ENCODE measurements at places on chromosomes 2 and 18.

- no peak for DNase-seq
Measured at GRCh38 chr2:227397562-227397961, 9.8 kb upstream of the SCYGR1 start.

DNA sequence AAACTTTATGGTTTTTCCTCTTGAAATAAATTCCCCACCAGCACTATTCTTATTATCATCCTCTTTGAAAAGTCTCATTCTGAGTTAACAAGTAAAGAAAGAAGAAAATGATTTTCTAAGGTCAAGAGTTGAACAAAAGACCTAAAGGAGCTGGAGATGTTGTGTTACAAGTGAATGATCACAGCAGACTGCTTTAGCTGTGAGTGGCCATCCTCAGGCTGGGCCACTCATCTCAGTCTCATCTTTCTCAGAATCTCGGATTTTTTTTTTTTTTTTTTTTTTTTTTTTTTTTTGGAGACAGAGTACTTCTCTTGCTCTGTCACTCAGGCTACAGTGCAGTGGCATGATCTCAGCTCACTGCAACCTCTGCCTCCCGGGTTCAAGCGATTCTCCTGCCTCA, 133.3 kb downstream of the CDH2 start:
- DNase-seq: no peak

DNA sequence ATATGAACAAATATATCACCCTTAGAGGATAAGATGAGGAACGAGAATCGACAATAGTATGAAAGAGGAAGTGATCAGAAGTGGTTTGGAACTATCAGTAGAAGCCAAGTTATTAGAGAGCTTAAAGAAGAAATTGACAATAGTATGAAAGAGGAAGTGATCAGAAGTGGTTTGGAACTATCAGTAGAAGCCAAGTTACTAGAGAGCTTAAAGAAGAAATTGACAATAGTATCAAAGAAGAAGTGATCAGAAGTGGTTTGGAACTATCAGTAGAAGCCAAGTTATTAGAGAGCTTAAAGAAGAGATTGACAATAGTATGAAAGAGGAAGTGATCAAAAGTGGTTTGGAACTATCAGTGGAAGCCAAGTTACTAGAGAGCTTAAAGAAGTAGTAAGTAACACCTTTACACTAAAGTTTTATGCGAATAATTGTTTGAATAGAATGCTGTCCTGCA, 175.5 kb downstream of the ZNF407 start:
- no peak for DNase-seq

DNA sequence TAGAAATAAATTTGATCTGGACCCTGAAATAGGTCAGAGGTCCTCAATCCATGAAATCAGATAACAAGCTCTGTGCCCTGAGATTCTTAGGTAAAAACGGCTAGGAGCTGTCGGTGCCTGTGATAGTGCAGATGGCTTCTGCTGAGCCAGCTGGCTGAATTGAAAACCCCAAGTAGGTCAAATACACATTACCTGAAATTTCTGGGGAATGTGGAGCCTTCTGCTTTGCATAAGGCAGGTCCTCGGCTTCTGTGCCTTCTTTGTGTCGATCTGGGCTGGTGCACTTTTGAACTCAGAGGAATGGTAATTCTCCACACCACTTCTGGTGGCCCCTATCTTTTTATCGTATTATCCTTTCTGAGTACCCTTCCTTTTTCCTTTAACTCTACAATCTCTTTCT, 66.6 kb downstream of the CNTNAP5 start:
- no peak for DNase-seq

- no peak for DNase-seq
Measured at GRCh38 chr2:37779611-37780386, 108.4 kb upstream of the CDC42EP3 start.

DNA sequence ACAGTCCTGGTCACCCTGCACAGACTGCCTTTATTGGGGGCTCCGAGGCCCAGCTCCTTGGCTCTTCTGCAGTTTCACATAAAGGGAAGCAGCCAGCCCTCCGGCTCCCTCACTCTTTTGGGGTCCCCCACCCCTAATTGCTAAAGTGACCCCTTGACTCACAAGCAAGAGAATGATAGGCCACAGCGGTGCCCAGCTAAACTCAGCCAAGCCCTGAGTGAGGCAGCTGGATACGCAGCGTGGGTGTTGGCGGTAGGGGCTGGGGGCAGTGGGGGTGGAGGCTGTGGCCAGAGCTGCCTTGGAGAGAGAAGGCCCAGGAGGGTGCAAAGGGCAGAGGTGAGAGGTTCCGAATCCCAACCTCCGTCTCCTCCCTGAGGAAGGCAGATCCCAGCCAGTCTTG, 25.5 kb upstream of the ALPP start:
- no peak for DNase-seq

DNA sequence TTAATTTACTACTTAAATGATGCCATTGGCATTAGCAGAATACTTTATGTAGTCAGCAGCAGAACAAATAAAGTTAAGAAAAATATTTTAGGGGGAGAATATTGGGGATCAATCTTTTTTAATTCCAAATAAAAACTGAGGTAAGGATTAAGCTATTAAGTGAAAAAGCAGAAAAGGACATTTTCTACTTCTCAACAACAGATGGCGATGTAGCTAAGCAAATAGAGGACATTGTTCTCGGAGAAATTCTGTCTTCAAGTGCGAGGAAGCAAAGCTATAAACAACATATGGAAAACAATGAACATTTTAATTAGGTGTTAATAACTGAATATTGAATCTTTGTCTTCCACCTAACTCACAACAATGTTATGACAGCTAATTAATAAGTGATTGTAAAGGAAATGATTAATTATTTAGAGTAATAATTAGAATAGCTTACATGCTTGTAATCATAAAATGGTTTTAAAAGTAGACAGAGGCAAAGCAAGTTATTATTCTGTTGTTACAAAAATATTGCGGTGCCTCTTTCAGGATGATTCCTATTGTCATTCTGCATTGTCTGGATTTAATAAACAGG, 32.9 kb upstream of the CCDC93 start:
- peak; percentile 48 for DNase-seq

DNA sequence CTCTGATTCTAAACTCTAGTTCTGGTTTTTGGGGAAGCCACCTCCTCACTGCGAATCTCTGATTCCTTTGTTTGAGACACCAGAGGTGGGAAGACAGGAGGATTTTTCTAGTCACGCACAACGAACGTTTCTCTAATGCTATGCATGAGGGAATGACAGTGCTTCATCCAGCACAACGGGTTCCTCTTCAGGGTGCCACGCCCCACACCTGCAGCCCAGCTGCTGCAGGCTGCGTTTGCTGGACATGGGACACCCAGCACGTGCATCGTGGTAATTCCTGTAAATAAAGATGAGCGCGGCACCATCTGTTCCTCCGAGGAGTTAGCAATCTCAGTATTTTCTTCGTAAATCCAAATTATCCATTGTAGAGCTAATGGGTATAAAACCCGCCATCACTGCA, 37.5 kb upstream of the TPO start:
- no peak for DNase-seq

GRCh38 chr2:99708231-99708630, 218.4 kb upstream of the REV1 start:
- DNase-seq: no peak

GRCh38 chr2:128473175-128474035, 154.7 kb upstream of the HS6ST1 start:
- no peak for DNase-seq

GRCh38 chr2:133655610-133656009, 87.3 kb upstream of the NCKAP5 start:
- no peak for DNase-seq

GRCh38 chr2:45153121-45153520, 143.9 kb upstream of the SIX2 start:
- DNase-seq: no peak

DNA sequence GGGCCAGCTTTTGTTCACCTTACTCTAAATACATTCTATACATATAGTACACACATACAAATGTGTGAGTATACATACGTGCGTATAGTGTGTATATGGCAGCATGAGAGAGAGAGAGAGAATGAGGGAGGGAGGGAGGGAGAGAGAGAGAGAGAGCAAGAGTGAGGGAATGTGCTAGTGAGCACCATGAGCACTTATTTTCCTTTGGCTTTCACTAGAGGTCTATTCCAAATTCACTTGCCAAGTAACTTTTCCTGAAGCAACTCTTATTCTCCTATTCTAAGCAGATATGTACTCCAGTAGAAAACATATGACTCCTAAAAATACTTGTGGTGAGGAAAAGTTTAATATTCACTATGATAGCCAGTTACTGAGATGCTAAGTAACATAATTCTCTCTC, 85.7 kb downstream of the COBLL1 start:
- DNase-seq: no peak

DNA sequence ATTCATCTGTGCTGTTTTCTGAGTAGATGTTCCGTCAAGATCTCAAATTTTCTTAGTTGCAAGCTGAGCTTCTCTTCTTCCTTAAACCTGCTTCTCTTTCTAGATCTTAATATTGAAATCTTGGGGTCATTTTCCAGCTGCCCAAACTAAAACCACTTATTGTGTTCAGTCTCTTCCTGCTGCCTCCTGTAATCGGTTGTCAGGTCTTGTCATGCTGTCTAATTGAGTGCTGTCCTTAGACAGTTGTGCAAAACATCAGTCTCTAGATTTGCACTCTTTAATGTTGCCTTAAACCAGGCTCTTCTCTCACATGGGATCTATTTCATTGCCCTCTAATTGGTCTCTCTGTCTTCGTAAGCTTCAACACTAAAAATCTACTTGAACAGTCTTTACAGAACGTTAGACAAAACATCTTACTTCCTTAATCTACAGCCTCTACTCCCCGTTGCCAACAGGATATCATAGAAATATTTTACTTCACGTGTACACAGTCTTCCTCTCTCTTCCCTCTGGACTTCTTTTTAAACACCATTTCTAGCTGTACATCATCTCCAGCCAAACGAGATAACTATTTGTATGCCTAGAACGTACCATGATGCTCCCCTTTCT, 34.9 kb downstream of the GPD2 start:
- no peak for DNase-seq

DNA sequence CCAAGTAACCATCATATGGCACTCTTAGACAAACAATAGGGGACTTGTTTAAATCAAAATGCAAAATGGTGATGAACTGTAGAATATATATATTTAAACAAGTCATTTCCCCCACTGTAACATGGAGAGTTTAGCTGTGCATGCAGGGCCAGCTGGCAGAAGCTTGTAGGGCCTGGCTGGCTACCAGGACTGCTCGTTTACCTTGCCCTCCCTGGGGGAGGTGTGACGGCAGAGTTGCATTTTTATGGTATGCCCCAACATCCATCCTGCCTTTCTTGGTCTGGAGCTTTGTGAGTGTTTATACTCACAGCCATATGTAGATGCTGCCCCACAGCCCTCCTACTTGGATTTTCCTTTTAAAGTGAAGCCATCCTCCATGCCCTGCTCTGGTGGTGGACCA, 101.7 kb upstream of the ZFP36L2 start:
- no peak for DNase-seq

- DNase-seq: peak; percentile 20
Measured at GRCh38 chr2:138846216-138846821, 66.1 kb upstream of the NXPH2 start.

DNA sequence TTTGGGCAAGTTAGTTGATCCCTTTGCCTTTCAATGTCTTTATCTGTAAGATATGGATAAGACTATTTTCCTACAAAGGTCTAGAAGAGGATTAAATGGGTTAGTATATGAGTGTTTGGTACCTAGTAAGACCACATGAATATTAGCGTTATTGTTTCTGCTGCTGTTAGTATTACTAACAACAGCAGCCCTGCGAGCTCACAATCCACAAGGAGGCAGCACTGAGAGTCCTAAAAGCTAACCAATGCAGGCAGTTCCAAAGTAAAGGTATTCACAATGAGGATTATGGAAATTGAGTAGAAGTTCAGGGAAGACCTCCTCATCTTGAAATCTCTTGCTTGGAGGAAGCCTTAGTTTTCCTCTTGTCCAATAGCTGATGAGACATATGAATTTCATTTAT, 248.9 kb downstream of the TDRD15 start:
- DNase-seq: no peak

GRCh38 chr2:69659941-69660483, 16.5 kb upstream of the AAK1 start:
- DNase-seq: no peak

DNA sequence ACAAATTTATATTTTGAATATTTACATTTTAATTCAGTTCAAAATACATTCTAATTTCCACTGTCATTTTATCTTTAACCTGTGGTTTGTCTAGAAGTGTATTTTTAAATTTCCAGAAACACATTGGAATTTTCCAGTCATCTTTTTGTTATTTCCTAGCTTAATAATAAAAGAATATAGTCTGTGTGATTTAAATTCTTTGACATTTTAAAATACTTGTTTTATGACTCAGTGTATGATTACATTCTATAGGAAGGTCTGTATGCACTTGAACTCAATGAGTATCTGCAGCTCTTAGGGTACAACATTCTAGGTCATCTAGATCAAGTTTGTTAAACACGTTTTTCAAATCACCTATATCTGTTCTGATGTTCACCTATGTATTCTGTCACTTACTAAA, 88.3 kb upstream of the MBOAT2 start:
- DNase-seq: peak; percentile 46

GRCh38 chr2:205175831-205176230, 506.5 kb upstream of the NRP2 start:
- no peak for DNase-seq

DNA sequence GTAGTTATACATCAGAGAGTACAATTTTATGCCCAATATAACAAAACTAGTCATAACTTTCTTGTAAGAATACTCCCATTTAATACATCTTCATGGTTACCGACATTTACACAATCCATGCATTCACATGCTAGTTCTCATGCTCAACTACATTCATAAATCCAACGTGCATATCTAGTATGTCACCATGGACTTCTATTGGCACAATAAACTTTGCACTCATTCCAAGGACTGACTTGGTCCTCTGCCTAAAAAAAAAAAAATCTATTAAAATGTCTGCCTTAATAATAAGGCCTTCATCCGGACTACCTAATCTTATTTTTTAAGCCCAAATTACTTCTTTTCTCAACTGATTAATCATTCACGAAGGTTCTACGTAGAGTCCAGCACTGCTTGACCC, 107.8 kb upstream of the PGAP1 start:
- DNase-seq: no peak

GRCh38 chr2:177711483-177712265, 319.1 kb downstream of the AGPS start:
- DNase-seq: no peak

DNA sequence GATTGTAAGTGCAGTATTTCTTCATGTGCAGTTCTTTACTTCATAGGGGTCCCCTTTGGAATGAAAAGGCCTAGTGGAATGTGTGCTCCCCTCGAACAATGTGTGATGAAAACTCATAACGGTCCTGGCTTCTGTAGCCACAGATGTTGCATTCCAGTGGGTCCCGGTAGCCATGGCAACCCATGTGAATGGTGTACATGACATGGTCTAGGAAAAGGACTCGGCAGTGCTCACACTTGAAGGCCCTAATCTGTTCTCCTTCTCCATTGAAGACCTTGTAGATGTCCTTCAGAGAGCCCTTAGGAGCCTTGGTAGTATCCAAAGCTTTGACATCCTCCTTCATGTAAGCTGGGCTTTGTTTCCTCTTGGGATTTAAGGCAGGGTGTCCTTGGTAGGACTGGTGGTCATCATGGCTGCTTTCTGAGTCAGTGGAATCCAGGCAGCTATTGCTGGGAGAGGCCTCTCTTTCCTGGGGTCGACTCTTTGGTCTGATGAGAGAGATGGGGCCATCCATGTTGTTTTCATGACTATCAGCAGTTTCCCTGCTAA, 144.0 kb downstream of the IKZF2 start:
- no peak for DNase-seq
